ENCODE measurements at places on chromosomes 1 and 21.
A peak's percentile ranks its signal among the peaks of the same experiment; 100 is the strongest.

DNA sequence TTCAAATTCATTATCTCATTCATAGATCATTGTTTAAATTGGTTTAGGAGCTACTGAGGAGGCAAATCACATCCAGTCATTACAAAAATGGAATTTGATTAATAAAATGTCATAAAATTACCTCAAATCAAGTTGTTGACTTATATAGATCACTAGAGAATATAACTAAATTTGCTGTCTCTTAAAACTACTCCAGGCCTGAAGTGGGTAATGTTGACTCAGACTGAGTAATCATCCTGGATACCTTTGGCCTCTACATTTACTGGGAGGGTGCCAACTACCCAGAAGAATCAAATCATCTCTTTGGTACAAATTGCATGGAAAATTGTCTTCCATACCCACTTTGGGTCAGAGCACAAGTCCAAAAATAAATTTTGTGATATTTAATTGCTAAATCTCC lies 191.2 kb upstream of the GREM2 start:
- DNase-seq: no peak

DNA sequence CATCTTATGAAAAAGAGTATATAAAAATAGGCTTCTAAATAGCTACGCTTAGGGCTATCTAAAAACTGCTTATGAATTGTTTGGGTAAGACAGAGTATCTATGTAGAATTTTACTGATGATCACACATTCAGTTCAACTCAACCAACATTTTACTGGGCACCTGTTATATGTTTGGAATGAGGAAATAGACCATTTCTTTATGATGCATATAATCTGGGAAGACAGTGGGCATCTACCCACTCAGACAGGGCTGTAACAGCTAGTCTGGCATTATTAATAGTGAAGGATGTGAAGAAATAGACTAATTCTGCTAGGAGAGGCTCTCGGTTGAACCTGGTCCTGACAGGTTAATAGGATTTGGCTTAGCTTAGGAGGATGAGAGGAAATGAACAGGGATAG lies 56.9 kb downstream of the TIAM1 start:
- DNase-seq: no peak

- DNase-seq: no peak
Measured at GRCh38 chr1:80498673-80499072, 1302.1 kb upstream of the ADGRL2 start.

GRCh38 chr1:219876798-219877209 lies 51.6 kb downstream of the SLC30A10 start:
- DNase-seq: no peak

DNA sequence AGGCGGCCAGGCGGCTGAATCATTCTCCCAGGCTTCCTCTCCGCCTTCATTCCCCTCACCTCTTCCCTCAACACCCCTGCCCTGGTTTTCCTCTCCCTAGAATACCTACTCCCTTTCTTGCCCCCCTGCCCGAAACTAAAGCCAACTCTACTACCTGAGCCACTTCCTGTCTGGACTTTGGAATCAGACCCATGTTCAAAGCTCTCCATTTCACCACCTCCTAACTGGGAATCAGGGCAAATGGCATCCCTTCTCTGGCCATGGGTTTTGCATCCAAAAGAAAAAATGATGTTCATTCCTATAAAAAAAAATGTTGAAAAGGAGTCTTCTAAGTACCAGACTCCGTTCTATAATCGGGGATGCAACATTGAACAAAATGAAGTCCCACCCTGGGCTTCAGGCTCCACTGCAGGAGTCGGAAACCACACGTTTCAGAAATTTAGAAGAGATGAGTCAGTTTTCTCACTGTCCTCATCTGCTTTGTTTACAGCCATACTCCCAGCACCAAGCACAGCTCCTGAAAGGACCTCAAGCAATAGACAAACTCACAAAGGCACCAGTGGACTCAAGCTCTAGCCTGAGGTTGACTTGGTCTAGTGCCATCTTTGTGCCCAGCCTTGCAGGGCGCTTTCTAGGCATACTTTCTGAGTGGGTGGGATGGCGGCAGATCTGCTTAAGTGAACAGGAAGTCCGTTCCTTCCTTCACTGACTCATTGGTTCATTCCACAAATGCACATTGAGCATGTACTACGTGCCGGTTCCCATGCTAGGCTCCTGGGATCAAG lies 176.2 kb downstream of the IGSF21 start:
- DNase-seq: no peak

GRCh38 chr1:41662061-41662764 lies 177.7 kb upstream of the EDN2 start:
- DNase-seq: peak; percentile 69

- DNase-seq: no peak
Measured at GRCh38 chr21:42736646-42737350, 83.4 kb downstream of the PDE9A start.

DNA sequence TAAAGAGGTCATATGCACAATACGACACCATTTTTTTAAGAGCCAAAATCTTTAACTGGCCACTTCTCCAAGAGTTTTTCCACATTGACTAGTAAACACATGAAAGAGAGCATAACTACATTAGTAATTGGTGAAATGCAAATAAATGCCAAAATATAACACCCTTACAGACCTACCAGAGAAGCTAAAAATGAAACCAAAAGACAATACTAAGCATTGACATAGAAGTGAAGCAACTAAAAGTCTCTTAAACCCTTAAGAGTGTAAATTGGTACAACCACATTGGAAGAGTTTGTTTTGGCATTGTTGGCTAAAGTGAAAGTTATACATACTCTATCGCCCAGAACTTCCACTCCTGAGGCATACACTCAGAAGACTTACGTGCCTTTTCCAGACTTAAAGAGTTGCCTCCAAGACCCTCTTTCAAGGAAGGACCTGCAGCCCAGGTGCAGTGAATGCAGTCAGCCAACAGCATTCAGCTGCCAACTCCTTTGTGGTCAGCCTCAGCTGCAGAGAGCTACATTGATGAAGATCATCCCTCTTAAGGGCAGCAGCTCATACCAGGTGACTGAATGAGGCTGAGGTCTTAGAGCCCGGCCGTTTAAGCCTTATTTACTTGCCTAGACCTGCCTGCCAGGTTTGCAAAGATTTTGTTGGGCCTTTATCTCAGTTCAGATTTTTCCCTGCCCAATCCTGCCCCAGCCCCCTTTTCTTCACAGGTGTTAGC lies 839.1 kb upstream of the ADGRL2 start:
- no peak for DNase-seq

DNA sequence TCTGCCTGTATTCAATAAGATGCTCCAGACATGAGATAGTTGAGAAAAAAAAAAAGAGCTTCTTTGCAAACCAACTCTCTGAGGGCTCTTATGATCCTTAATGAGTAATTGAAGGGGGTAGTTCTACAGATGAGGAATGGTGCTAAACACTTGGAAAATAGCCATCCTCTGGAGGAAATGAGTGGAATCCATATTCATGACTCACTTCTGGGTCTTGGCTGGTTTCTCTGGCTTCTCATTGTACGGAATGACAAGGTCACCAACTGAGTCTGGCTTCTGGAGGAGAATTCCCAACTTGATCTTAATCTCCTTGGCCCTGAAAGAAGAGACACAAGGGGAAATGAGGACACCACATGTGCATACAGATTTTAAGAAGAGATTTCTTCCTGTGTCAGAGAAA lies 34.7 kb downstream of the RGS5 start:
- DNase-seq: no peak

DNA sequence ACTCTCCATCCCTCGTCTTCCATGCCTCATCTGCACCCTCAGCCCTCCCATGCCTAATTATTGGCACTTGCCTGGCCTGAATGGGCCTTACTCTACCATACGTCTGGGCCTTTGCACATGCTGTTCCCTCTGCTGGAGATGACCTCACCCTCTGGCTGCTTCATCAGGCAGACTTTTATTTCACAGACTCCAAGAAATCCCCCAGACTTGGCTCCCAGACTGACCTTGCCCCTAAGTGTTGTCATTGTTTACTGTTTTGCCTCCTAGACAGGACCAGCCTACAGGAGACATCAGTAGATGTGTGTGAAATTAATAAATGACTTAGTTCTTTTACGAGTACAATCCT lies 5.2 kb upstream of the AHDC1 start:
- DNase-seq: no peak

DNA sequence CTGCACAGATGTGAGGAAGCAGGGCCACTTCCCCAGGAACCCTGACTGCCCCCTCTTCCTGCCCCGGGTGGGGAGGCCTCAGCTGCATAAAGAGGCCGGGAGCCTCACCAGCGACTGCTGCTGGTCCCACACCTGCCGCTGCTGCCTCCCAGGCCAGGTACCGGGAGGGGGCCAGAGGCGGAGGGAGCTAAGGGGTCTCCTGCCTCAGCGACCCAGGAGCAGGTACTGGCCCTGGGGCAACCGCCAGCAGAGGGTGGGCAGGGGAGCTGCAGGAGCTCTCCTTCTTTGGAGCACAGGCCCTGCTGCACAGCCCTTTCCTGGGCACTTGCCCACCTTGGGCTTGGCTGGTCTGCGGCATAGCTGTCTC lies 6.8 kb downstream of the GJC2 start:
- no peak for DNase-seq

- no peak for DNase-seq
Measured at GRCh38 chr1:39635871-39636210, 3.6 kb downstream of the HEYL start.

- DNase-seq: peak; percentile 55
Measured at GRCh38 chr1:186722711-186723309, 42.6 kb upstream of the PTGS2 start.

DNA sequence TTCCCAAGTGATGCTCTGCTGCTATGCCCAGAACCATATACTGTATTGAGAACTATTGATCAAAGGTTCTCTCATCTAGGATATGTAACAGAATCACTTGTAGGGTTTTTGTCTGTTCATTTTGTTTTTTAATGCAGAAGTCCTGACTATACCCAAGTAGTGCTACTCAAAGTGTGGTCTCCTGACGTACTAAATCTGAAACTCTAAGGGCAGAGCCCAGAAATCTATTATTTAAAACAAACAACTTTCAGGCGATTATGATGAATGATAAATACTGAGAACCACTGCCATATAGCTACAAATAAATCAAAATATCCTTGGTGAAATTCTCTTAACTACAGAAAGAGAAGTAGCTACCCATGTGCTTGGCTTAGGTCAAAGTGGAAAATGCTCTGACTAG lies 10.1 kb downstream of the ZZZ3 start:
- no peak for DNase-seq

DNA sequence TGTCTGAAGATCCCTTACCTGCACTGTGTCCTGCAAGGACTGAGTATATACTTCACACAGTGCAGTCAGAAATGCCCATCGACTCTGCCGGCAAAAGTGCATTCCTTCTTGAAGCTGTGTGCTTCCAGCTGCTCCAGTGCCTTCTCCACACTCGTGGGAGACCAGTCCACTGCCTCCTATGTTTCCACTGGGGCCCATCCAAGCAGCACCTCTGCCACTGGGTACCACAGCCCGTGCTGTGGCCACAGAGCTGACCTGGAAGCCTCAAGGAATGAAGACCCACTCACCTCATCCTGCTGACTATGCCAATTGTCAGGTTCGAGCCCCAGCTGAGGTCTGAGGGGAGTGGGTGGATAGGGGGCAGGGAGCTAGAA lies 108.1 kb downstream of the GDAP2 start:
- no peak for DNase-seq

DNA sequence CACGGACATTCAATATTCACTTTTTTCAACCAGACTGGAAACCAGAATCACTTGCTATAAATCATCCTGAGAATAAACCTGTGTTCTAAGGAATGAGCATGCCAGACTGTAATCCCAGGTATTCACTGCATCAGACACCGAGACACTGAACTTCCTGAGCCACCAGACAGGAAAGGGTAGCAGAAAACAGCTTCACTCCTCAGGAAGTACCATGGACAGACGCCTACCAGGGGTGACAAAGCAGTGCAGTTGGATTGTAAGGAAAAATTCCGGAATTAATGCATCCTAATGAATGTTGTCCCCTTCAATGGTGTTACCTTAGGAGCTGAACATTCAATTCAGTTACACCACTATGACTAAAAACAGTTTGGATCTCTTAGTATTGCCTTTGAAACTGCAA lies 156.1 kb downstream of the PIGK start:
- no peak for DNase-seq

GRCh38 chr1:10901091-10901890 lies 104.8 kb upstream of the CASZ1 start:
- DNase-seq: no peak

GRCh38 chr1:150366416-150367296 lies 2.7 kb downstream of the RPRD2 start:
- DNase-seq: no peak

DNA sequence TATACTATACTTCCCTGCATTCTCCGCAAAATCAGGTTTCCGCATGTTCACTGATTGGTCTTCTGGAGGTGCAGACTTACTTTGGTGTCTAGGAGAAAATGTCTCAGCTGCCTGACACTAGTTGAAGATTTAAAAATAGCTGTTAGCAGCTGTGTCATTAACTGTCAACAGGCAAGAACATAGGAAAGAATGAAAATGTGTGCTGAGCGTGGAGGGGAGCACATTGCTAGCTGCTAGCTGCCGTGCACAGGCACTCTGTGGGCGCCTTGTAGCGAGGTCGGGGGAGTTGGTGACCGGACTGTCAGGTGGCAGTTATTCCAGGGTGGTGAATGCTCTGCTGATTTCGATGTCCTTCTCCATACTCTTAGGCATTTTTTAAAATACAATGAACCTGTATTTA lies 5.2 kb downstream of the FAAH start:
- no peak for DNase-seq

- DNase-seq: no peak
Measured at GRCh38 chr1:242876030-242876429, 351.5 kb upstream of the PLD5 start.

DNA sequence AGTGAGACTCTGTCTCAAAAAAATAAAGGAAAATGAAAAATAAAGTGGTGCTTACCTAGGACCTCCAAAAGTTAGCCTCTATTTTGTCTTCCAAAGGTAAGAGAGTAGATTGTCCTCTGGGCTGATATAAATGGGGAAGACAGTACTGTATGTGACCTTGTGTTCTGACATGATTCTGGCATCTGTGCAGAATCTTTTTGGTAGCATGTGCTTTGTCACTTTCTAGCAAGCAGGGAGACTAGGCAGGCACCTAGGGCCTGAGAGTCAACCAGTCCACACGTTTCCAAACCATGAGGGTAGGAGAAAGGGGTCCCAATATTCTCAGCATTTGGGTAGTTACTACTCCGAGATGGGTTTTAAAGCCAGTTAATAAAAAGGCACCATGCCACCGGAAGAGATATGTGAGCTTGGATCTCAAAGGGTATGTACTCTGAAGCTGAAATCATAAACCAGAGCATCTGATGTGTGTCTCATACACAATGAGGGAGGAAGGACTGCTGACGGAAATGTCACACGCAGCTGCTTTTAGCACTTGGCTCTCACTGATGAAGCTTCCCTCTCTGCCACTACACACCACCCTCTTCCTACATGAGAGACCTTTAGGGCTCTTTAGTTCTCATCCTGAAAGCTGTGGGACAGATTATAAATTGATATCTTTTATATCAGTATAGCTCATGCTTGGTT lies 27.0 kb upstream of the SLC16A1 start:
- no peak for DNase-seq

DNA sequence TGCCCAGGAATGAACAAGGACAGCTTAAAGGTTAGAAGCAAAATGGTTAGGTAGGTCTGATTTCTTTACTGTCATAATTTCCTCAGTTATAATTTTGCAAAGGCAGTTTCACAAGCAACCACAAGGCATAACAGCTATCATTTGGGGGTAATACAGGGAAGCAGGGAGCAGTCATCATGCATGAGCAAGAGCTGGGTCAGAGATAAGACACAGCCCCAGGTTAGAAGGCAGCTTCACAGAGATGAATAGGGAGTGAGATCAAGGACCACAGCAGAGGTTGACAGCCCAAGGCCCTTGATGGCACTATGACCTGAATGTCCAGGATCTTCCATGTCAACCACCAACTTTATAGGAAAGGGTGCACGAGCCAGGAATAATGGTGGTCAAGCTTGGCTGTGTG lies 9.0 kb upstream of the CSRP1 start:
- DNase-seq: no peak
